ENCODE measurements at places on chromosomes 3 and 15.
A peak's percentile ranks its signal among the peaks of the same experiment; 100 is the strongest.

DNA sequence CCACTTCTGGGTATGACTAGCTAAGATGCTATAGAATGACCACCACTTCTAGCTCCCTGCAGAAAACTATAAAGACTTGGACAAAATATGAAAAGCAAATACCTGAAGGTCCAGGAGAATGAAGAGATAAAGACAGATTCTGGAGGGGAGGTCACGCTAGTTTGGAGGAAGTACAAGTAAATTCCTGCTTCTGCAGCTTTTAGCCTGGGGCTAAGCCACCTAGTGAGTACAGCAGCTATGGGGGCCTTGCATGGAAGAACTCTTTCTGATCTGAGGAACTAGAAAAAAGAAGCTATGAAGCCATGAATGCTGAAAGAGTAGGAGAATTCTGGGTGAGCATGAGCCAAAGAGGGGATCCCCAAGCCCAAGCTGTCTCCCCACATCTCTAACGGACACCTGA is 29.8 kb downstream of the NRG4 start:
- no peak for DNase-seq

- DNase-seq = peak; percentile 74
Measured at GRCh38 chr3:83934192-83935021, 1024.4 kb upstream of the CADM2 start.

DNA sequence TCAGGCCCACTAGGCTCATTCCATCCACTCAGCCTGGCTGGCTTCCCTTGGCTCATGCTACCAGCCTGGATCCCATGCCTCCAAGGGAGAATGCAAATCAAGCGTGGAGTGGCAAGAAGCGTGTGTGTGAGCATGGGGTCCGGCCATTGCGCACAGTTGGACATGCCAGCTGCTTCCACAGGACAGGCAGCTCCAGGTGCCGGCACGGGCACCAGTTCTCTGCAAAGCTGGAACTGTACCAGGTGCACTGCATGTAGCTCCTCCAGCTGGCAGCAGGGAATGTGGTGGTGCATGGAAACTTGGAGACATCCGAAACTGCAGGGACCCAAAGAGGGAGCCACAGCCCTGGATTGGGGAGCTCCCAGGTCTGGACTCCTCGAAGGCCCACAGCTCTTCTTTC is 449.8 kb downstream of the EPHA6 start:
- DNase-seq = no peak

- no peak for DNase-seq
Measured at GRCh38 chr3:46861605-46862368, 1.5 kb downstream of the MYL3 start.

GRCh38 chr3:172364374-172365027 is 83.8 kb downstream of the GHSR start:
- DNase-seq = no peak

GRCh38 chr3:73546961-73547360 is 77.8 kb downstream of the PDZRN3 start:
- DNase-seq = no peak

DNA sequence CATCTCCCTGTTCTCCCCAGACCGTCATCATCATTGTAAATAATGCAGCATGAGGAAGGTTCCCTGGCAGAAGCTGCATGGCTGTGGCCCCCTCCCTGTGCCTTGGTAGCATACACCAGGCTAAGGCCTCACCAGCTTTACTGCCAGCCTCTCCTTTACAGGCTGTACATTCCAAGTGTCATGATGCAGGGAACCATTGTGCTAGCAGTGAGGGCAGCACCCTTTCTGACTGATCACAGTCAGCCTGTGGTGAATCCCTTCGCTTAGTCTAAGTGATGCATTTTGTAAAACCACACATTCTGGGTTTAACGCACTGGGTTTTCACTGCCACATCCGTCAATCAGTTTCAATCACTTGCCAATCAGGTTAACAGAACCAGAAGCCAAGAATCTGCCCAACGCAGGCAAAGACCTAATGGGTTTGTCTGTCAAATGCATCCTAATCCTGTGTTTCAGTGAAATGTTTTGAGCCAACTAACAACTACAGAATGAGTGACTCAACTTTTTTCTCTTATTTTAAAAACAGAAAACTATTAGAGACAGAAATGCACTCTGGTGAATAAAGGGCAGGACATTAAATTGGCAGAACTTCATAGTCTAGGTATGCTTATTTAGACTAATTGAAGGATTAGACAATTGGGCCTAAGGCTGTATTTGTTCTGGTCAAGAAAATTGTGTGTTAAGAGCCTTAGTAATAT is 225.9 kb upstream of the DPH6 start:
- no peak for DNase-seq

- no peak for DNase-seq
Measured at GRCh38 chr15:47299846-47300434, 417.4 kb upstream of the SEMA6D start.

GRCh38 chr3:9392041-9392440 is 5.4 kb upstream of the SETD5 start:
- DNase-seq = no peak

GRCh38 chr15:62035256-62035924 is 24.9 kb downstream of the VPS13C start:
- DNase-seq = no peak

- no peak for DNase-seq
Measured at GRCh38 chr15:66981771-66982170, 83.6 kb upstream of the SMAD3 start.

DNA sequence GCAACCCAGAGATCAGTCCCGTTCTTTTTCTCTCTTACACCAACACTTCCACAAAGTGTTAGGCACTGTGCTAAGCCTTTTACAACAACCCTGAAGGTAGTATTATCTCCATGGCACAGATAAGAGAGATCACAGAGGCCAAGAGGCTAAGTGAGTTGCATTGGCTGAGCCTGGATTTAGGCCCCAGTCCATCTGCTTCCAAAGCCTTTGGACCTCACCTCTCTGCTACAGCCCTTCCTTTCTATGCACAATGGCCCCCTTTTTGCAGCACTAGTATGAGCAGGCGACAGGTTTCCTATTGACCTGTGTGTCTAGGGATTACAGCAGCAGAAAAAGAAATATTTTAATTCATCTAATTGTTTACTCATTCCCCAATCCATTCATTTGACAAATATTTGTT is 76.2 kb downstream of the CRYGS start:
- DNase-seq = no peak

GRCh38 chr3:24365168-24365567 is 129.5 kb downstream of the THRB start:
- DNase-seq = no peak

DNA sequence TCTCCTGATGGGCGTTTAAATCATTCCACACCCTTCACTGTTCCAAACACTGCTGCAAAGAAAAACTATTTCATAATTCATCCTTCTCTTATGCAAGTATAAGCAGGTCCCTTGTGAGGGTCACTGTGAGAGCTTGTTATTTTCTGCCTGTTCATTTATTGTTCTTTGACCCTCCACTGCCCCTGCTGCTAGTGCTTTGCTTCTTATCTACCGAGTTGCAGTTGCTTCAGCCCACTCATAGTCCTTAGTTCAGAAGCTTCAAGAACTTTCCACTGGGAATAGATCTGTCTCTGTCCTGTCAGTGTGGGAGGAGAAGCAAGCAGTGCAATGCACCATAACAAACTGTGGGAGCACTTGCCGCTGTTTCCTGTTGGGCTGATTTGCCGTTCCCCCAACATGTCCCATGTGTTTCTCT is 39.8 kb downstream of the RIOX2 start:
- DNase-seq = no peak

DNA sequence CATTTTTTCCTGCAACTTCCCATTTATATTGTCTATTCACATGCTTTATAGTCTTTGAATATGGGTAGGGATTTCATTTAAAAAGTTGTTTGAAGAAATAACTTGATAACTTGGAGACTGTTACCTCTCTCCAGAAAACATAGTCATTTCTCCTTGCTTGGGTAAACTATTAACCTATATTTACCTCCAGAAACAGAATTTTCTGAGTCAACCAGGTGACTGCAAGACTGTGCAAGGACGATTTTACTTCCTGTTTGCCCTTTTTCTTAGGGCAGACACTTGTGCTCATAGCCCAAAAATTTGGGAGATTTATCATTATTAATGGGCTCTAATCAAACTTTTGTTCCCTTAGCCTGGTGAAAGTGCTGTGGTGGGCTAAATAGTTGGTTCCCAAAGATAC is 14.3 kb upstream of the MOBP start:
- DNase-seq = no peak

DNA sequence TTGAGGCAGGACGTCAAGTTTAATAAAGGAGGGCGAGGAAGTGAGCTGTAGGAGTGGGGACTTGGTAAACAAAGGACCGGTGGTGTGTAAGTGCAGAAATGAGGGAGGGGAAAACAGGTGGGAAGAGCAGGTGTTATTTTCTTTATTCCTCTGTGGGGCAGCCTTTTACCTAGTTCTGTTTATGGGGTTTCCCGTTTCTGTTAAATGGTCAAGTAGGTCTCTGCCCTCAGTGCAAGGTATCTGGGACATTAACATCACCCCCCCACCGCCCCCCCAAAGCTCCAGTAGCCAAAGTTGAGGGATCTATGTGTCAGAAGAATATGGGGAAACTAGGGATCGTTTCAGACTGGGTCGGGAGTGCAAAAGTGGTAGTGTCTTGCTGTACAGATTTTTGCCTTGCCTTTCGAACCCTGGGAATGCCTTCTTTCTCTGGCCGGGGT is 893 bp downstream of the MGA start:
- DNase-seq = no peak

All from Jurkat, Clone E6-1 (cell line).